Fibroblast of lung (primary cell): ENCODE measurements at places on chromosomes 3 and 15. TPM values are rescaled to one million over a fixed set of nuclear protein-coding genes. Genes with fewer than 3 reads are reported as not detected.

- DNase-seq = no peak
Observed at GRCh38 chr3:29761517-29761916, 480.6 kb downstream of the RBMS3 start.

GRCh38 chr3:177538750-177539730 is 341.8 kb upstream of the TBL1XR1 start:
- no peak for DNase-seq

GRCh38 chr3:61901986-61902385 is 340.6 kb downstream of the PTPRG start:
- DNase-seq = no peak

GRCh38 chr3:170737498-170738162 is 132.4 kb downstream of the RPL22L1 start:
- no peak for DNase-seq

DNA sequence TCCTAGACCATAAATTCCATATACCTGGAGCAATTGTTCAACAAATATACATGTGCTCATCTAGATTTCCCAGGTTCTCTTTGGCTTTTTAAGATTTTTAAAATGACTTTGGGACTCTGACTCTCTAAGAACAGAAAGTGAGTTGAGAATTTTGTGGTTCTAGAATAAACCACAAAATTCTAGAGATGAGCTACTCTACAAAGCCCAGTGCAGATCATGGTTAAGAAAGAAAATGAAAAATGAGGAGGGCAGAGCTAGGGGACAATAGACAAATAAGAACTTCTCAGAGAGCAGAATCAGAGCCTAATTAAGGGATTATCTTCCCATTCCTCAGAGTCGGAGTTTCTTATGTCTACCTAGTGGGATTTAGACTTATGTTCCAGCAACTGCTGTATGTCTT is 694.7 kb downstream of the ZNF385D start:
- no peak for DNase-seq

DNA sequence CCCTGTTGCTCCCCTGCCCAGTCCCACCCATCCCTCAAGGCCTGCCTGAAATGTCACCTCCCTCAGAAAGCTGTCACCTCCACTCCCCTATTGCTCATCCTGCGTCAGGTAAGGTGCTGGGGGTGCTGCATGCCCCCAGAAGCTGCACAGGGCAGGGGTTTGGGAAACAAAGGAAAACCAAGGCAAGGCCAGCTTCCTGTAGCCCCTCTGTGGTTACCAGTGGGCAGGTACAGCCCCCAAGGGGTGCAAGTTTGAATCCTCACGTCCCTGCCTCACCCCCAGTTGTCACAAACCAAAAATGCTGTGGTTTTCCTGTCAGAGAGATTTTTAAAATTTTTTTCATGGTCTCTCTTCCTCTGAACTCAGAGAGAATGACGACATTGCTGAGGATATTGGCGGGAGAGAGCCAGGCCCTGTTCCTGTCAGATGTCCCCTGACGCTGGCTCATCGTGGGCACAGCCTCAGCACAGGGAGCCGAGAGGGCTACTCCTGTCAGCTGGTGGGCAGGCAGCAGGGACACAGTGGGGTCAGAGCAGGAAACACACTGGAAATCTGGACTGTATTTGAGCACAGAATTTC is 27.0 kb downstream of the PSTPIP1 start:
- DNase-seq = peak; percentile 24

DNA sequence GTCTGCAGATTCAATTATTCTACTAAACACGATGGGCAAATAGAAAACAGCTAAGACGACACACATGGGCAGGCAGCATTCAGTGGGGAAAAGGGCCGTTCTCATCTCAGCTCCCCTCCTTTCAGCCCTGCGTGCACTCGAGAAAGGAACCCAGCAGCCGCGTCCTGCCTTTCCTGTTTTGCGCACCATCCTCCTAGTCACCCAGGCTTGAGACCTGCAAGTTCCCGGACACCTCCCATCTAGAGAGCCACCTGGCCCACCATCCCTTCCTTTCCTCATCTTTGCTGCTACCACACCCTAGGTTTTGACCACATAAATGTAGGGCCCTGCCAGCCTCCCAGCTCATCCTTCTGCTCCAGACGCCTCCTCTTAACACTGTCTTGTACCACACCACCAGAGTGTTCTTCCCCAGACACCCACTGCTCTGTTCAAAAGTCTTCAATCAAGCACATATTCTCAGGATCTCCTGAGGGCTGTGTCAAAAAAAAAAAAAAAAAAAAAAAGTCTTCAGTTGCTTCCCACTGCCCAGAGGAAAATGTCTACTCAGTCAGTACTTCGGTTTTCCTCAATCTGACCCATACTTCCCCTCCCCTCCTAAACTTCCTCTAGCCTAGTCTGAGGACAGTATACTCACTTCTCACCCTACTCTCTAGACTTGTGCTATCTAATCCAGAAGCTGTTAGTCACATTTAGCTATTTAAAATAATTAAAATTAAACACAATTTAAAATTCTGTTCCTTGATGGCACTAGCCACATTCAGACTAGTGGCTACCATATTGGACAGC is 182.0 kb downstream of the STT3B start:
- DNase-seq = no peak

GRCh38 chr3:186287711-186288110 is 74.3 kb downstream of the DGKG start:
- DNase-seq = peak; percentile 77

- no peak for DNase-seq
Observed at GRCh38 chr3:133136114-133137041, 98.2 kb downstream of the TMEM108 start.

- no peak for DNase-seq
Observed at GRCh38 chr15:101193806-101194545, 57.9 kb downstream of the CHSY1 start.

- DNase-seq = no peak
Observed at GRCh38 chr15:68507447-68507846, 71.3 kb upstream of the CORO2B start.

- no peak for DNase-seq
Observed at GRCh38 chr15:81301815-81302399, 22.0 kb downstream of the STARD5 start.

- DNase-seq = peak; percentile 69
Observed at GRCh38 chr3:174495928-174496327, 363.2 kb upstream of the NAALADL2 start.

DNA sequence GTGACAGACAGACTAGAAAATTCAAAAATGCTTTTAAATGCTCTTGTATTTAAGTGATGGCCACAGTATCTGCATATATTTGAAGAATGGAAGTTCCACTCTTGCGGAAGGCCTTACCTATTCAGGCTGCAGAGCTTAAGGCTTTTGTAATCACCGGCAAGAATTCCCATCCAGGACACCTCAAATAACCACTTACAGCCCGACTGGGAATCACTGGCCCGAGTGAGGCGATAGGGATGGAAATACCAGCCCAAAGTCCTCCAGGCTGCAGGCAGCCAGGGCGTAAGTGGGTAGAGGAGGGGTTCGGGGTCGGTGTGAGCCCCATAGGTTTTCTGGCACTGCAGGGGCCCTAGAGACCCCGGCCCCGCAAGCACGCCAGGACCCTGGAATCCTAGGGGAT is 9.5 kb downstream of the CMTM7 start:
- no peak for DNase-seq

DNA sequence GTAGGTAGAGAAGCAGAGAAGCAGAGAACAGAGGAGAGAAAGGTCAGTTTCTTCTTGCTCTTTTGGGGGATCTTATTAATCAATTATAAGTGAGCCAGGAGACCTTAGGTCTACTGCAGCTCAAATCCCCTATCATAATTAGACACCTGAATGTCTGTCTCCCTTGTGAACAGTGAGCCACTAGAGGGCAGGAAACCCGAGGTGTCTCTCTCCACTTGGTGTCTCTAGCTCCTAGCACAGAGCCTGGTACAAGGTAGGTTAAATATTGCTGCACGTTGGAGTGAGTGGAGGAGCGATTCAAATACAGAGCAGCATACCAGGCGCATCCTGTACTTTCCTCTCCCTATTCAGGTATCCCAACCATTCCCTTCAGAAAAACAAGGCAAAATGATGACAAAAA is 2.0 kb upstream of the ST8SIA2 start:
- DNase-seq = peak; percentile 45

DNA sequence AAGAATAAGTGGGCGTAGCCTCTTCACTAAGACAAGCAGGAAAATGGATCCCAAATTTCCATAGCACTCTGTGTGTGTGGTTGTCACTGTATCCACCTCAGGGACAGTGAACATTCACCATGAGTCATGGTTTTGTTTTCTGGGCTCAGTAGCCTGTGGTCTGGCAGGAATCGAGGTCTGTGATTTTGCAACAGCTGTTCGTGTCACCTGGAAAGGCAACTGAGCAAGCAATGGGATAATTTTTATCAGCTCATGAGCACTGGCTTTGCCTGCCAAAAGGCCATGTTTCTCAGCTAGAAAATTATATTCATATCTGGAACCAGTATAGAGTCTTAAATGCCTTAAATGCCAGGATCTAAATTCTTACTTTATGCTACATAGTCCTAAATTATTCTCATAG is 60.9 kb downstream of the STRIT1 start:
- peak; percentile 93 for DNase-seq

DNA sequence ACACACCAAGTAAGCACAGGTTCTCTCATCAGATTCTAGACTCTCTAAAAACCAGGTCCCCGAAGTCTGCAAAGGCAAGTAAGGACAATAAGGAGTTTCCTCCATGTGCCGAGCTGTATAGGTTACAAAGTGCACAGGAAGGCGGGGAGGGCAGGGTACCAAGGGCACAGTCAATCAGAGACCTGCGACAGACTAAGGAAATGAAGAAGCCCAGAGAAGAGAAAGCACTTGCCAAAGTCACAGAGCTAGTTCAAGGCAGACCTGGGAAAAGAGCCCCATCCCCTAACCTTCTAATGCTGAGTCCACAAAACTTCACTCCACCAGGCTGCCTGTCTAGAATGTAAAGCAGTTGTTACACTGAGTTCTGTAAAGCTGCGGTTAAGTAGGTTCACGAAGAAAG is 1.7 kb downstream of the SEC13 start:
- no peak for DNase-seq

DNA sequence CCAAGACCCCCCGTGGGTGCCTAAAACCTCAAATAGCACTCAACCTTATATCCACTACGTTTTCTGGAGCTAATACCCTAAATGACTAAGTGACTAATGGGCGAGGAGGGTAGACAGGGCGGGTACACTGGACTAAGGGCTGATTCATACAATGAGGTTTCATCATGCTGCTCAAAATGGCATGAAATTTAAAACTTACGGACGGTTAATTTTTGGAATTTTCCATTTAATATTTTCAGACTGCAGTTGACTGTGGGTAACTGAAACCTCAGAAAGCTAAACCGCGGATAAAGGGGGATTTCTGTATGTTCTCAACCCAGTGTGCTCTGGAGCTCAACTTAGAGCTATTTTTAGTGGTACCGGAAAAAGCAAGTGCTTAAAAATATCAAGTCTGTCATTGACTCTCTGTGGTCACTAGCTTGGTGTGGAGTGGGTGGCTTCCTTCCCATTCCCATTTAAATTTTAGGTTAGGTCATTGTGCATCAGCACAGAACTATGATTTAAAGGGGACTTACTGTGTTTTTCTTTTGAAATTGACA is 72.9 kb downstream of the LRRC28 start:
- peak; percentile 86 for DNase-seq

GRCh38 chr3:133169331-133170068 is 131.3 kb downstream of the TMEM108 start:
- DNase-seq = no peak

DNA sequence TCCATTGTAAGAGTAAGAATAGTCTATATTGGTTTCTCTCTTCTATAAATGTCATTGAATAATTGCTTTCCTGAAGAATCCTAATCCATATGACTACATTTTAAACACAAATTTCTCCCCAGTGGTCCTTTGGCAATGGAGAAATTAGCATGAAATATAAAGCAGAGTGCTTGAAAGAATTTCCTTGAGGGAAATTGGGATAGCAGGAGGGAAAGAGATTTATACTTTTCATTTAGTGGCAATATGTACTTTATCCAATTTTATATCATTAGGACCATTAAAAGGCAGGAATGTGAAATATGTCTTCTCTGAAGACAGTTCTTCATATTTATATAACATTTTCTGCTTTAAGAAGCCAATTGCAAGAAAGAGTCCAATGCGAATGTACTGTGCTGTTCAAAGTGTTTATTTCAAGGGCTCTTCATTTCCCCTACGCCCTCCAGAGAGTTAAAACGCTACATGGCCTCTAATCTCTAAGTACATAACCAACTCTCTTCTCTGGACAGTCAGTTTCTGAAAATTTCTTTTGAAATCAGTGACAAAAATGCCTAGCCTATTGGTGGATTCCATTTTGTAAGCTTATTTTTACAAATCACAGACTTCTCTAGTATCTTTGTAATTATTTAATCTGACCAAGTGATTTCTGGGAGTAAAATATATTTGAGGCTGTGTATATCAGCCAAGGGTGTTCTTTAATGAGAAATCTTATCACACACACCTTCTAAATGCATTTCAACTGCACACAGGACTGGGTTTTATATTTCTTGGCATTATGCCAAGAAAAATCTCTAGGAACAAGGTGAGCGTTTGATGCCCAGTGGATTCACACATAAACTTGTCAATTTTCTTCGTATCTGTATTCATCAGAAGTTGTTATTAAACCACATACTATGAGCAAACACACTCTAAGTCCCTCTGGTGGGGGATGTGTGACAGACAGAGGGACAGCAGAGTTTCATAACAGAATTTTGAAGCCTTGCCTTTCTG is 51.2 kb downstream of the KCNAB1 start:
- DNase-seq = no peak

GRCh38 chr15:53675832-53676231 is 83.6 kb downstream of the WDR72 start:
- DNase-seq = no peak

The KNG1 gene
- total RNA-seq = not detected in 2 replicates

The TTLL13 gene
- total RNA-seq = under 0.01 TPM in 1 of 2 replicates, not detected in the other

The CPEB1 gene
- total RNA-seq = 24.9 and 62.3 TPM in 2 replicates

The GPR160 gene
- 0.50 and 0.51 TPM in 2 replicates for total RNA-seq

The POLQ gene
- 3.3 and 4.1 TPM in 2 replicates for total RNA-seq

The NR1I2 gene
- under 0.01 TPM in 1 of 2 replicates, not detected in the other for total RNA-seq

The MUC20 gene
- total RNA-seq = under 0.01 and 0.66 TPM in 2 replicates

The ERICH6 gene
- total RNA-seq = under 0.01 TPM in 1 of 2 replicates, not detected in the other
